Activated CD8-positive, alpha-beta memory T cell treated with anti-CD3 and anti-CD28 coated beads, Interleukin-2, amount 50 U/mL, for 4 hours (primary cell): ENCODE measurements at places on chromosomes 11 and 22.
A peak's percentile ranks its signal among the peaks of the same experiment; 100 is the strongest.

GRCh38 chr11:71452199-71453036, 585 bp upstream of the NADSYN1 start:
- DNase-seq, result peak; percentile 46

DNA sequence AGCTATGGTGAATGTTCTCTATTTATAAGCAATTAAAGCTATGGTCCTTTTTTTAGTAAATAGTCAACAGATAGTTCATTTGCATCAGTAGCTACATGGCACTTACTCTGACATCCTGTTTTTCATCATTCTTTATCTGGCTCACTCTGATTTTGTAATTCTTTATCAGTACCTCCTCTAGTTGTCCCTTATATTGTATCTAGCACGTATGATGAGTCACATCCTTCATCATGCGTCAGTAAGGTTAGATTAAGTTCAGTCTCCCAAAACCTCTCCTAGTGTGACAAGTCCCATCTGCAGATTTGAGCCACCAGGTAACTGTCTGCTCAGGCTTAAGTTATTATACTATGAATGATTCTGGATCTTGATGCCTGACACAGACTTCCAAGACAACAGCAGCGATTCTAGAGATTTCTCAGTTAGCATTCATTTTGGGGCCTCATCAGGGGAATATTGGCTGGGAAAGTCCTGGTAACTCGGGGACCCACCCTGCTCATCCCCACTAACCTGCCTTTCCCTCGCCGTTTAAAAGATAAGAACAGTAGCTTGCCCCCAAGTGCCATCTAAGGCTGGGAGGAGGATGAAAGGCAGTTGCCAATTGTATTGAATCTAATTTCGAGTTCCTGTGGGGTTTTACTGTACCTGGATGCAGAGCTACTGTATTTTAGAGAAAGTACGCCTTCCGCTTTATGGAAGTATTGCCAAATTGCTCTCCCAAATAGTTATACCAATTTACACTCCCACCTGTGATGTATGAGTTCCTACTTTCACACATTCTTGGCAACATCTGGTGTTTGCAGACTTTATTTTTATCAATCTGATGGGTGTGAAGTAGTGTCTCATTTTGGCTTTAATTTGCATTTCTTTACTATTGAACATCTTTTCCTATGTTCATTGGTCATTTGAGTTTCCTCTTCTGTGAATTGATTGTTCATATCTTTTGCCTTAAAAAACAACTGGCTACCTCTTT, 55.9 kb downstream of the ZC3H12C start:
- DNase-seq, result no peak

GRCh38 chr11:496834-497564, 10.0 kb downstream of the RNH1 start:
- DNase-seq, result no peak

DNA sequence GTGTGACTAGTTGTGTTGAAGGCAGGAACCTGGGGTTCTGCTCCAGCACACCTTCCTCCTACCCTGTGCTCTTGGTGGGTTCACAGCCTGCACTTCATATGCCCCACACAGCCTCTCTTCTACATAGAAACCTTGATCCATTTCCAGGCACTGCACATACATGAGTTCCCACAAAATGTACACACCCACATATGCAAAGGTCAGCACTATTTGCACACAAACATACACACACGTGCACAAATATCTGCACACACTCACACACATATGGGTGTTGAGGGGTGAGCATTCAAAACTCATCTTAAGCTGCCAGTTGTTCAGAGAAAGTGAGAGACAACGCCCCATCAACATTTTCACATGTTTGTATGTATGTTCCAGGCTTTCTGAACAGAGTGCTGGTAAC, 201.0 kb downstream of the BARX2 start:
- DNase-seq, result no peak

GRCh38 chr22:43152357-43153071, 1.2 kb downstream of the TSPO start:
- peak; percentile 54 for DNase-seq

GRCh38 chr11:17748044-17748443, 13.5 kb downstream of the KCNC1 start:
- peak; percentile 1 for DNase-seq

- peak; percentile 14 for DNase-seq
Observed at GRCh38 chr22:49657974-49658590, 169.6 kb downstream of the BRD1 start.

DNA sequence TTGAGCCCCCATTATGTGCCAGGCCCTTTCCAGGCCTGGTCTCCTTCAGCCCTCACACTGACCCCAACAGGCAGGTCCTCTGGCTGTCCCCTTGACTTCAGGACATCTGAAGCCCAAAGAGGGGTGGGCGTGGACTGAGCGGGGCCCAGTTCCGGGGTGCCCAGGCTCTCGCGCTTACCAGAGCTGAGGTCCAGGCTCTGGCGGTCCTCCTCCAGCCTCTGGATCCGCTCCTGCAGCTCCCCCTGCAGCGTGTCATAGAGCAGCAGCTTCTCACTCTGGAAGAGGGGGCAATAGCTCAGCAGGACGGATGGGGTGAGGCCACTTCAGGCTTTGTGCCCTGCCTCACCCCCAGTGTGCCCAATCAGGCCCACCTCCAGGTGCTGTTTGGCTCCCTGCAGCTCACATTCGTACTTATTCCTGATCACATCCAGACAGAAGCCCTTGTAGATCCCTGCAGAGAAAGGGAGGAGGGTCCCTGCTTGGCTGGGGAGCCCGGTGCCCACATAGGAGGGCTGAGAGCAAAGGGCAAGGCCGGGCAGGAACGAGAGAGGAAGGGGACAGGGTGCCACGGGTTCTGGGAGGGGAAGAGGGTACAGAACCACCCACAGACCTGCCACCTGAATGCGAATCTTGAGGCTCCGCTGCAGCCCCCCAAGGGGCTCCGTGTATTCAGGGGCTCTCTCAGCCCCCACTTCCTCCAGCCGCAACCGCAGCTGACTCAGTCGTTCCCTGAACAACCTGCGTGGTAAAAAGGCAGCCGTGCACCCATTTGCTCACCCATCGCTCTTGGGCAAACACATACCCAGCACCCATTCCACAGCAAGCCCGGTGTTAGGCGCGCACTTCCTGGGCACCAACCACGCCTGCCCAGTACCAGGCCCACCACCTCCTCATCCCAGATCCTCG, 4.1 kb downstream of the BRMS1 start:
- DNase-seq, result no peak

- DNase-seq, result no peak
Observed at GRCh38 chr11:99934008-99934407, 753.1 kb upstream of the ARHGAP42 start.

DNA sequence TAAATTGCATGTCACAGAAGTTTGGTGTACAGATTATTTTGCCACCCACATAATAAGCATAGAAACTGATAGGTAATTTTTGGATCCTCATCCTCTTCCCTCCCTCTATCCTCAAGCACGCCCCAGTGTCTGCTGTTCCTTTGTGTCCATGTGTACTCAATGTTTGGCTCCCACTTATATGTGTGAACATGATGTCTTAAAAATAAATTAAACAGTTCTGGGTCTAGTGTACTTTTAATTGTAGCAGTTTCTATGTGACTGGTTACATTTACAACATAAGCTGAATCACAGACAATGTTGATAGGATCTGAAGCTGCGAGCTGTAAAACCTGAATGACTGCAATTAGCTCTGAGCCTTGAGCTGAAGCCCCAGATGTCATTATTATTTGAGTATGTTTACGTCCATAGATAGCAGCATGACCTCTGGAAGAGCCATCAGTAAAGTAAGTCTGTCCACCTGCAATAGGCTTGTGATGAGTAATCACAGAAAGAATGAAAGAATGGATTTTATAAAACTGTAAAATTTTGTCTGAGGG, 29.7 kb downstream of the OR10A6 start:
- no peak for DNase-seq

- DNase-seq, result no peak
Observed at GRCh38 chr11:128509621-128510389, 77.6 kb downstream of the ETS1 start.

- no peak for DNase-seq
Observed at GRCh38 chr11:12167061-12168000, 56.9 kb downstream of the MICAL2 start.

GRCh38 chr11:70489276-70489675, 90.9 kb downstream of the CTTN start:
- DNase-seq, result no peak

DNA sequence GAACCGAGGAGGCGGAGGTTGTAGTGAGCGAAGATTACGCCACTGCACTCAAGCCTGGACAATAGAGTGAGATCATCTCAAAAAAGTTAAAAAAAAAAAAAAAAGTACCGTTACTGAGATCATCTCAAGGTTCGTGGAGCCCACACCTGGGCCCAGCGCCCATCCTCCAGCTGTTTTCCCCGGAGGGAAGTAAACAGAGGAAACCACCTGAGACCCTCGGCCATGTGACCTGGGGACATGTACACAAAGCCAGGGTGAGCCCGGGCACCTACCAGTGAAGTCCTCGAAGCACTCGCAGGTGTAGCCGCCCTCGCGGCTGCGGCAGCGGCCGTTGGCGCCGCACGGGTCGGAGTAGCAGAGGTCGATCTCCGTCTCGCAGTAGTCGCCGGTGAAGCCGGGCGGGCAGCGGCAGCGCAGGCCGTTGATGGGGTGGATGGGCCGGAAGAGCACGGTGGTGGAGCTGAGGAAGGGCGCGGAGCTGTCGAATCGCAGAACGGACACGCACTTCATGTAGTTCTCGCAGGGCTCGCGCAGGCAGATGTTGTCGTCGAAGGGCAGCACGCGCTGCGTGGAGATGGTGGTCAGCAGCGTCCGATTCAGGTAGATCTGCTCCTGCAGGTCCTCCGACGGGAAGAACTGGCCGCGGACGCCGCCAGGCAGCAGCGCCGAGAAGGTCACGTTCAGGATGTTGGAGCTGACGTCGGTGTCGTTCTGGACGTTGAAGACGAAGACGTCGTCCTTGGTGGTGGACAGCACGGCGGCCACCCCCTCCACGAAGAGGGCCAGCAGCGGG, 73.8 kb downstream of the CELSR1 start:
- DNase-seq, result no peak

- no peak for DNase-seq
Observed at GRCh38 chr22:17097062-17097461, 12.3 kb downstream of the IL17RA start.

DNA sequence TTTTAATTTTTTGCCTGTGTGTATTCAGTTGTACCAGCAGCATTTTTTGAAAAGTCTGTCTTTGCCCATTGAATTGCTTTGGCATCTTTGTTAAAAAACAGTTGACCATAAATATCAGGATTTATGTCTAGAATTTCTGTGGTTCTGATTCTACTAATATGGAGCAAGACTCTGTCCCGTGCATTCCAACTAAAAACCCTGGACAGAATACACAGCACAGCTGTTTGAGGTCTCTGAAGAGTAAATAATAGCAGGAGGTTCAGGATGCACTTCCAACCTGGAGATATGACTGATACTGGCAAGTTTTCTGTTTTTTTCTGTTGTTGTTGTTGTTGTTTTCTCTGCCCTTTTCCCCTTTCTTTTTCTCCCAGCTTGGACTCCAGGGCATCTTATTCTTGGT, 141.9 kb downstream of the TMEM135 start:
- DNase-seq, result no peak

GRCh38 chr11:71244116-71244810, 8.1 kb downstream of the SHANK2 start:
- DNase-seq, result no peak

DNA sequence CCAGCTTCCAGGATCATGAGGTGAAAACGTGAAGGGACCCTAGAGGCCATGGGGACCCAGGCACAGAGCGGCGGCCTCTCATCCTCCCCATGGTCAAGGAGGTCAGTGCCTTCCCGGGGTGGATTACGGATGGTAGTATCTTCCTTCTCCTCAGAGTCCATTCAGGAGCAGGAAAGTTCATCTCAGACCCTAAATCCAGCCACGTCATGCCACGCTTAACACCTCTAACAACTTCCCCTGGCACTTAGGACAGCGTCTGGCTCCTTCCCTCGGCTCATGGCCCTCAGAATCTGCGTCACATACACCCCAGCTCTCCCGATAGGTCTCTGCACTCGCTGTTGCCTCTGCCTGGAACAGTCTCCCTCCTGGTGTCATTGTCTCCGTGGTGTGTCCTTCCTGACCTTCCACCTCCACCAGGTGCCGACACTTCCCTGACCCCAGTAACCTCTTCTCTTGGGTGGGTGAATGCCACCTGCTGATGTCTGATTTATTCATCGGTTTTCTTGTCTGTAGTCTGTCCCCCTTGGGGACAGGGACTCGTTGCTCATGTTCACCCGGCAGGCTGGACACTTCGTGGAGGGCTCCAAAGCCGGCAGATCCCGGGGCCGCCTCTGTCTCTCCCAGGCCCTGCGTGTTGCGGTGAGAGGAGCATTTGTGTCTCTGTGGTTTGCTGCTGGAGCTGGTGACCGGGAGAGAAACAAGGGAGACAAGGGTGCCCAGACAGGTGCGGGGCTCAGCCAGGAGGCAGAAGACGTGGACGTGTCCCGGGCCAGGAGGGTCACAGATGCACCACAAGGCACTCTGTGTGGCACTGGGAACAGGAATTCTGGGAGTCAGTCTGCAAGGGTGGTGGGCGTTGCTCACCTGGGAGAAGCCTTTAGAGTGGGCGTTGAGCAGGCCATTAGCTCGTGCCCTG, 1.4 kb downstream of the MYEOV start:
- no peak for DNase-seq

DNA sequence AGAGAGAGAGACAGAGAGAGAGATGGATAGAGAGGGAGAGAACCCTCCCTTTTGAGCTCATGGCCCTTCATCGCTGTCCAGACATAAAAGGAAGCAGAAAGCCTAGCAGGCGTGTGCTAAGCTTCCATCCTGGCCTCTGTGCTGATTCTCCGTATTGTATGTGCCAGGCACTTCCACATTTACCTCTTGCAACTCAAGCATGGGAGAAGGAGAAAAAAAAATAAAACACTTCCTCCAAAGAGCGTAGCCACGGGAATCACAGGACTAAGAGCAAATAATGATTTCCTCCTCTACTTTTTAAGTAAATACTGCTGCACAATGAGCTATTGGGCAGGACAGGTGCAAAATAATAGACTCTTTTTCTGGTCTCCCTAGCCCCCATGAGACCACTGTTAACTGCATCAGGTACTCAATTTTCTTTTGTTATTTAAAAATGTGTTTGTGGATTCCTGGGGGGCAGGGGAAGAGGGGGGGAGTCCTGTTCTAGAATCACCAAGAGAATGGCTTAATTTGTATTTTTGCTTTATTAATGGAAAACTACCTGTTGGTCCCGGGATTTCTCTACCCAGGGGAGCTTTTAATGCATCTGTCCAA, 154.3 kb downstream of the NXPE2 start:
- DNase-seq, result no peak

GRCh38 chr22:29098296-29098695, 25.5 kb downstream of the KREMEN1 start:
- DNase-seq, result no peak

GRCh38 chr11:84648471-84648870, 978.7 kb downstream of the DLG2 start:
- no peak for DNase-seq

DNA sequence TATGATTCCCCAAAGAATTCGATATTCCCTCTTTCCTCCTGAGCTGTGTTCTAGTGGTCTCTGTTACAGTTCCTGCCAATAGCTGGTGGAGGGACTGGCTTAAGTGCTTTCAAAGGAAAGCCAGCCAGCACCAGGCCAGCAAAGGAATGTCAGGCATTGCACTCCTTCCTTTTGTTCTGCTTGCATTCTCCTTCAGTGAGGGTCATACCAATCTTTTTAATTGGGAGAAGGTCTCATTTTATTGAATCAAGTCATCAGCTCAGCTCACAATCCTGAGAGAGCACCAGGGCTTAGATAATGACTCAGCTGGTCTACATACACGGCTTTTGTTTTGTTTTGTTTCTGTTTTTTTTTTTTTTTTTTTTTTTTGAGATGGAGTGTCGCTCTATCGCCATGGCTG, 222.9 kb downstream of the NAV2 start:
- DNase-seq, result no peak
